ENCODE measurements at places on chromosomes 11 and 22.

- DNase-seq = peak; percentile 45
Observed at GRCh38 chr11:57349491-57350274, 11.5 kb downstream of the P2RX3 start.

DNA sequence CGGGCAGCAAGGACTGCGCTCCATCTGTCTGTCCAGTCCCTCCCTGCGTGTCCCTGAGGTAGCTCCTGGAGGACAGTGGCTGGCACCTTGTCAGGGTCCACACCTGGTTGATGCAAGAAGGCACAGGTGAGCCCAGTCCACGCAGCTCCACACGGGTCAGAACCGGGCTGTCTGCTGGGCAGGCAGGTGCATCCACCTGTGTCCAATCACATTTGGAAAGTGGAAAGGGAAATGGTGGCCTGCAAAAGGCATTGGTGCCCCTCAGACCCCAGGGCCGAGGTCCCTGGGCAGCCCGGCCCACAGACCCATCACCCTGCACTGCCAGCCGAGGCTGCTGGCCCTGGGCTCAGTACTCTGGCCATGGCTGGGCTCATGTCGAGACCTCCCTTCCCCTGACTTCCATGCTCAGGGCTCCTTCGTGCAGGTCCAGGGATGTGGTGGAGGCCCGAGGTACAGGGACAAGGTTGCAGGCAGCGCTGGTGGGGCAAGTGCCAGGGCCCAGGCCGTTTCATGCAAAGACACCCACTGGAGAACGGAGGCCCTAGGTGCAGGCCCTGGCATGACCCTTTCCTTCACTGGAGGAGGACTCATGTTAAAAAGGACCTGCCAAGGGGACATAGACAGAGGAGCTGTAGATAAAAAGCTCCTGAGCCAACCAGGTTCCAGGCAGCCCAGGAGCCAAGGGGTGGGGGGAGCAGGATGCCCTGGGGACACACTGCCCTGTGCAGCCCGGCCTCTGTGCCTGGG is 38.9 kb upstream of the TH start:
- DNase-seq = no peak

DNA sequence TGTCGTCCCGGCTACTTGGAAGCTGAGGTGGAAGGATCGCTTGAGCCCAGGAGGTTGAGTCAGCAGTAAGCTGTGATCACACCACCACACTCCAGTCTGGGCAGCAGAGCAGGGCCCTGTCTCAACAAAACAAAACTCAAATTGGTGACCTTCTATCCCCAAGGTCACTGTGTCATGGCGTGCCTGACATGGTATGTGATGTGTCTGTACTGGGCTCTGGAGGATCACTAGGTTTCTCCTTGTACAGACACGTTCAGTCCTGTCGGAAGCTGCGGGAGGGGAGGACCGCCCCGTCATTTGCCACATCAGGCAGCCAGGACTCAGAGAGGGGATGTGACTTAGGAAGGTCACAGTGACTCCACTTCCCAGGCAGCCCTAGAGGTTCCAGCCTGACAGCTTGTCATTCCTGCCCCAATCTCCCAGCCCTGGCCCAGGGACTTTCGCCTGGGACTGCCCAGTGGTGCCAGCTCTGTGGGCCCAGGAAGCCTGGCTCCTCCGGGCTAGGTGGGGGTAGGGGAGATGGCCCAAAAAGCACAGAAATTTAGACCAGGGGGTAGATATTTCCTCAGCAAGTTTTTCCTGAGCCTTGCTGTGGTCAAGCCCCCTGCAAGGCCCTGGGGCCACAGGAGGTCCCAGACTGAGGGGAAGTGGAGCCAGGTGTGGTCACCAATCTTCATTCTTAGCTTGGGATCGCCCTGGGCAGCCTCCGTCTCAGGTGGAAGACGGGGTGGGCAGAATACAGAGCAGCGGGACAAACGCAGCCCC is 53.2 kb downstream of the TRIOBP start:
- no peak for DNase-seq

GRCh38 chr11:75523811-75524664 is 1.7 kb downstream of the GDPD5 start:
- no peak for DNase-seq

- DNase-seq = no peak
Observed at GRCh38 chr11:16299390-16299789, 57.0 kb downstream of the SOX6 start.

- DNase-seq = no peak
Observed at GRCh38 chr11:61023086-61023965, 51.8 kb downstream of the CD6 start.

DNA sequence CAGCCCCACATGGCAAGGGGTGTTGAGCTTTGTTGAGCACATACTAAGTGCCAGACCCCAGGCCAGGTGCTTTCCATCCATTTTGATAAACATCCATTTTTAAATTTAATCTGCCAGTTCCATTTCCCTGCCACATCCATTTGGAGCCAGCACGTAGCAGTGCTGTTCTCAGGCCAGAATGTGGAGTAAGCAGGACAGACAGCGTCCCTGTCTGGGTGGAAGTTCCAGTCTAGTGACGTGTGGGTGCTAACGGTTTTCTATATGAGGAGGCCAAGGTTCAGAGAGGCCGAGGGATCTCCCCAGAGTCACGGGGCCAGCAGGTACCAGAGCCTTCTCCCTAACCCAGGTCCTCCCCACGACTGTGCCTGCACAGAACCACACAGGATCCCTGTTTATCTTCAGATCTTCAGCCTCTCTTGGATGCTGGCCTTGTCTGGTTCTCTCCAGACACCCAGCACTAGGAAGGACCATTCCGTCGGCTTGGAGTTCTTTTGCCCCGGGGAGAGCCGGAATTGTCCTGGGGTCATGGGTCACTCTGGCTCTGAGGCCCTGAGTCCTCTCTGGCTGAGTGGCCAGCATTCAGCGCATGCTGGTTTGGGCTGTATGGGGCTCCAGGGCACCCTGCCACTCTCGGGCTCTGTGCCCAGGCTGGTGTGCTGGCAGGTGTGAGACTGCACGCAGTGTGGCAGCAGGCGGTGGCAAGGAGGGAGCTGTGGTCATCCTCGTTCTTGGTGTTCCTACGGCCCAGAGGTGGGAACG is 63.6 kb upstream of the PPARA start:
- no peak for DNase-seq

DNA sequence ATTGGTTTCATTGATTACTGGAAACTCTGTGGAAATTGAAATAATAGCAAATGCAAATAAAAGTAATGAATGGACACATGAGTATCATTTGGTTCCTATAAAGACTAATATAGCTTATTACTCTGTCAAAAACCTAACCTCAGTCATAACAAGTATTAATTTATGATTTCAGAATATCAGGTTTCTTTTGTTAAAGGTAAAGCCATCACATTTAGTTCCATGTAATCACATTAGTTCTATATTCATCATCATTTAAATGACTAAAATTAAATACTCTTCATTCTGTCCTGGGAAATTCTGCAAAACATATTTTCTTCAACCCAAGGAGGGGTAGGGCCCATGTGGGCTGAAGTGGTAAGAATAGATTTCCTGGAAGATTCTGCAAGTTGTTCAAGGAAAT is 68.2 kb upstream of the ANO3 start:
- no peak for DNase-seq

GRCh38 chr11:102279641-102280170 is 37.6 kb upstream of the BIRC3 start:
- no peak for DNase-seq

DNA sequence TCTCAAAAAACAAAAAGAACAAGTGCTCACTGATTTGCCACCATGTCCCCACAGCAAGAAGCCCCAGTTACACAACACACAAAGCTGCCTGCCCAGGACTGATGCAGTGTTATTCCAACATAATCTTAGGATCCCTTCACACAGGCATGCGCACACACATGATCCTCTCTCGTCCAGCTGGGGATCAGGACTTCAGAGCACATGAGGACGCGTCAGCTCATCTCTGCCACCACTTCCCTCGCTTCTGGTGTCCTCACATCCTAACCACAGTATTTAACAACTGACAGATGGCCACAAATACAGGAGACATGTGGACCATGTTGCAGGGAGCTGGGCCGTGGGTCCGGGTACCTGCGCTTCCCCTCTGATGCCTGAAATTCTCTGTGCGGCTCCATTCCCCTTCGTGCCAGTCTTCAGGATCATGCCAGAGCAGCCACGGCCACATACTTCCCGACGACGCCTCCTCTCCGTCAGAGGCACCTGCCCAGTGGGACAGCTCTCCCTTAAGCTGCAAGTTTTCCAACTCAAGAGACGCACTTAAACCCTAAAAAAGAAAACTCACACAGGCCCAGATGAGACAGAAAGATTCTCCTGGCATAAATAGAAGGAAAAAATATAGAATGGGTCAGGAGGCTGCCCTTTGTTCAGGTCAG is 68.3 kb downstream of the PACSIN2 start:
- no peak for DNase-seq

- no peak for DNase-seq
Observed at GRCh38 chr11:7654195-7654705, 19.1 kb downstream of the CYB5R2 start.

DNA sequence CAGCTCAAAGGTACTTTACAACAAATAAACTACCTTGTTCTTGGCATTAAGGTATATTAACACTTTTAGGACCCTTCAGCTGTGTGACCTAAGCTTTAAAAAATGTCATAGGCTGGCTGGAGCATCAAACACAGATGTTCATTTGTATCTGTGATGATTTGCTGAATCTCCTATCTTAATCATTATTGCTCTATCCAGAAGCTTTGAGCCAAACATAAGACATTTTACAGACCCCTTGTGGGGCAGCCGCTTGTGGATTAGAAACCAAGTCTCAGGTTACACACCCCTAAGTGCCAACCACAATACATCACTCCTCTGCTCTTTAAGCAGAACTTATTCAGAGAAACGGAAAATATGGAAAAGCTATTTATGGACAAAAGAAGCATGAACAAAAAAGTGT is 394.2 kb upstream of the CCDC90B start:
- no peak for DNase-seq

DNA sequence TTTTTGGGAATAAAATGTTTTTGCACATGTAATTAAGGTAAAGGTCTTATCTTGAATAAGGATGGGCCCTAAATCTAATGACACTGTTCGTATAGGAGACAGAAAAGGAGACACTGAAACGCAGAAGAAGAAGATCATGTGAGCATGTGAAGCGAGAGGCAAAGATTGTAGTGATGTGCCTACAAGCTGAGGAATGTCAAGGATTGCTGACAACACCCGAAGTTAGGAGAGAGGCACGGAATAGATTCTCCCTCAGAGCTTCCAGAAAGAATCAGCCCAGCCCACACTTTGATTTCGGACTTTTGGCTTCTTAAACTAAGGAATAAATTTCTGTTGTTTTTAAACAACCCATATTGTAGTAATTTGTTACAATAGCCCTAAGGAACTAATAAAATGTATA is 4.1 kb upstream of the BLID start:
- no peak for DNase-seq

DNA sequence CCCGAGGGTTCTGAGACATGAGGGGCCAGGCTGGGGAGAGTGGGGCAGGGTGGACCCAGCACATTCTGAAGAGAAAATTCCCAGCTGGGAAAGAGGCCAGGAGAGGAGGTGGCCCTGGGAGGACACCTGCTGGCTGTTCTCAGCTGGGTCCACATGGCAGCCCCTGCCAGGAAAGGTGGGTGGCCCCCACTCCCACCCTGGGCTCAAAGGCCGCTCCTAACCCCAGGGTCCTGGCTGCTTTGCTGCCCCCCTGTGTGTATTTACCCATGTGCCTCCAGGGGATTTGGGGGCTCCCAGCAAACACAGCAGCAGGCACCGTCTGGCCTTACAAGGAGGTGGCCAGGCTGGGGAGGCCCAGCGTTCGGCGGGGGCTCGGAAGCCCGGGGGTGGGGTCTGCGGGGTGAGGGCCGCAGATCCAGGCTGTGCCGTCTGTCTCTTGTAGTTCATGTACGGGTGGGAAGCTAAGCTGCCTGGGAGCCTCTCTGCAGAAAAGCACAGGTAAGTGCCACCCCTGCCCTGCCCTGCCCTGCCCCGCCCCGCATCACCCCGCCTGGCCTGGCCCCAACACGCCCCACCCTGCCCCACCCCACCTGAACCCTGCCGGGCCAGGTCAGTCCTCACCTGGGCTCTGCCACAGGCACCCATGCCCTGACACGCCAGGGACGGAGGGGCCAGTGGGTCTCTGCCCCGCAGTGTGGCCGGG is 10.6 kb downstream of the MUC5B start:
- DNase-seq = no peak

DNA sequence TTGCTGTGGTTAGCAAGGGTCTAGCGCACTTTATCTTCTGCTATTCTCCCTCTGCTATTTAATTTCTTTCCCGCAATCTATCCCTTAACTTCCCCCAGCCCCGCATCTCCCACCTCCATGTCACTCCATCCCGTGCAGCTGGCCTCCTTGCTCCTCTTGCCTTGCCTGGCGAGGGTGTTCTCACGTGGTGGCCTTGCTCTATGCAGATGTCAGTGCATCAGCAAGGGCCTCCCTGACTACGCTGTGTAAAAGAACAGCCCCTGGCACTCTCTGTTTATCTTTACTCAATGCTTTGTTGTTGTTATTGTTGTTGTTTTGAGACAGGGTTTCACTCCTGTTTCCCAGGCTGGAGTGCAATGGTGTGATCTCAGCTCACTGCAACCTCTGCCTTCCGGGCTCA is 114.4 kb upstream of the NNMT start:
- DNase-seq = no peak

- DNase-seq = no peak
Observed at GRCh38 chr11:93444617-93445073, 98.5 kb downstream of the SMCO4 start.

DNA sequence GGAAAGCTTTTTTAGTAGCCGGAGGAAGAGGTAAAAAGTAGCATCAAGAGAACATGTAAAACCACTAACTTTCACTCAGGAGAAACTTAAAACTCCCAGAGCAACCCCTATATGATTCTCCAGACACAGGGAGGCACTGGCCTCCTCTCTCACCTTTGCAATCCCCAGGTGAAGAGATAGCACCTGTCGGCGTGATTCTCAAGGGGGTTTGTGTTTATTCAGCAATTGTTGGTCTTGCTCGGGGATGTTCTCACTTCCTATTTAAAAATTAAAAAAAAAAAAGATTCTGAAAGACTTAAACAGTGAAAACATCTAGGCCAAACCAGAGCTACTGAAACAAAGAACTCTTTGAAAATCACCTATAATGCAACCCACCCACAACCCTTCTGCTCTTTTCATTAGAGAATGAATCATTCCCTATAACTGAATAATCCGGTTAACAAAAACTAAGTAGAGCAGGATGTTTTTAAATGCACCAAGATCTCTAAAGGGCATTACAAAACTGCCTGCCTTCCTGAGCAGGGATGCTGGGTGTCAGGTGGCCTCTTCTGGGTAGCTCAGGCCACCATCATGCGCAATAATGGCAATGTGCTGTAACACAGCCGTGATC is 24.9 kb downstream of the DHCR7 start:
- no peak for DNase-seq

DNA sequence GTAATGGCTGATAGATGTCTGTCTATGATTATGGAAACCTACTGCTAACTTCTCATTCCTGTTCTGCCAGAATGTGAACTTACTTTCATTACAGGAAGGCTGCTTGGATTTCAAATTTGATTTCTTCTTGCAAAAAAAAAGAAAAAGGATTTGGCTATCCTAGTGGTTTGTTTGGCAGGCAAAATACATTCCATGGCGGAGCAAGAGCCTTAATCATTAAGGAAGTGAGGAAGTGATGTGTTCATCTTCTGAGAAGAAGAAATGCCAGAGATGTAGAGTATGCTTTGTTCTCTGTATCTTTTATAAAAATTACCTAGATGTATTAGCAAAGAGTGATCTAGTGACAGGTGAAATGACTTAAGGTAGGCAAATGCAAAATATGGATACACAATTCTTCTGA is 356.3 kb downstream of the SOX6 start:
- no peak for DNase-seq

All from A172 (cell line).